ENCODE measurements at places on chromosomes 2 and 18. TPM values are rescaled to one million over a fixed set of nuclear protein-coding genes. Genes with fewer than 3 reads are reported as not detected.

DNA sequence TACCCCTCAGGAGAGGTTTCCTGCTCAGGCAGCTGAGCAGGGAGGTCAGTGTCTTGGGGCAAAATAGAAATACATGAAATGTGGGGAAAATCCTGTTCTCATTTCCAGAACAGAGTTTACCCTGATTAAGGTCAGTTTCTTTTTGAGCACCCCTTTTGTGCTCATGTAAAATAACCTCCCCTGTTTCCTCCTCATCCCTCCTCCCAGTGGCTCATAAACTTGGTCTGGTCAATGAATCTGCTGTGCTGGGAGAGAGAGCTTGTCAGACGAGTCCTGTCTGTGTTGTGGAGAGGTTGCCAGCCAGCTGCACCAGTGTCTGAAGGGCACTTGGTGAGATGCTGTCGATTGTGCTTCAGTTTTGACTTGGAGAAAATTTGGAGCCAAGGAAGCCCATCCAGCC is 48.6 kb downstream of the NTSR2 start:
- no peak for ATAC-seq

- peak; percentile 95 for ATAC-seq
These were observed 23.2 kb upstream of the ZNF516 start for GRCh38 chr18:76518123-76518859.

DNA sequence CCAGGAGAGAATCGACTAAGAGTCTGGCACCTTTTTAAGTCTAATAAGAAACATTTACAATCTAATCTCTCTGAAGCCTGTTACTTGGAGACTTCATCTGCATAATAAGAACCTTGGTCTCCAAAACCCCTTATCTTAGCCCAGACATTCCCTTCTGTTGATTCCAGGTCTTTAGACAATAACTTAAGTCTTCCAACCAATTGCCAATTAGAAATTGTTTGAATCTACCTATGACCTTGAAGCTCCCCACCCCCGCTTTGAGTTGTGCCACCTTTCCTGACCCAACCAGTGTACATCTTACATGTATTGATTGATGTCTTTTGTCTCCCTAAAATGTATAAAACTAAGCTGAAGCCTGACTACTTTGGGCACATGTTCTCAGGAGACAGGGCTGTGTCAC is 49.5 kb upstream of the DTNA start:
- no peak for ATAC-seq

DNA sequence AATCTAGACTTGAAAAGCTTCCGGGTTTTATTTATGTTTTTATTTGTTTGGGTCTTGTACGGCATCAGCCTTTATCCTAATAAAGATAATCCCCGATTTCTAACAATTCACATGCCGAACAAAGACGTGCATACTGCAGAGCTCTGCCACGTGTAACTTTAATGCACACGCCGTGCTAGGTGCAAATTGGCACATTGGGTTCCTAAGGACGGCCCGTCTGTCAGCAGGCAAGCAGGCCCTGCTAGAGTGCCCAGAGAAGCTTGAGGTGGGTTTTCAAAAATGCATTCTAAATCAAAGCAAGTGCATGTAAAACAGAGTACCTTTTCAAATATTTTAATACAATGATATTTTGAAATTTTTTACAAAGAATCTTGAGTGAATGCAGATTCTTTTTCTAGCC is 806.4 kb upstream of the POU3F3 start:
- ATAC-seq = no peak

- no peak for ATAC-seq
These were observed 59.8 kb downstream of the TAF4B start for GRCh38 chr18:26286008-26286407.

DNA sequence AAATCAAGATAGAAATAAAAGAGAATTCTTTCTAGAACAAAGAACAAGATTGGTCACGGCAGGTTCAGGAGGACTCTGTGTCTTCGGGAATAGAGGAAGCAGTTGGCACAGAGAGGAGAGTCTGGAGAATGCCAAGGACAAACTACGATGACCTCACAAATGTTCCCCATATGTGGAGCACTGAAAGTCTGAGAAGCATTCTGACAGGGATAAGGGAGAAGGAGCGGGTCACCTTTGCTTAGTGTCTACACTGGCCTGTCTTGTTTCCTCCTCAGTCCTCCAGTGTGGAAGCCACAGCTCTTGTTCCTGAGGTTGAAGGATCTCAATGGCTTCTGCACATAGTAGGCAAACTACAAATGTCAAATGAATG is 338.8 kb downstream of the MYCN start:
- ATAC-seq = no peak

DNA sequence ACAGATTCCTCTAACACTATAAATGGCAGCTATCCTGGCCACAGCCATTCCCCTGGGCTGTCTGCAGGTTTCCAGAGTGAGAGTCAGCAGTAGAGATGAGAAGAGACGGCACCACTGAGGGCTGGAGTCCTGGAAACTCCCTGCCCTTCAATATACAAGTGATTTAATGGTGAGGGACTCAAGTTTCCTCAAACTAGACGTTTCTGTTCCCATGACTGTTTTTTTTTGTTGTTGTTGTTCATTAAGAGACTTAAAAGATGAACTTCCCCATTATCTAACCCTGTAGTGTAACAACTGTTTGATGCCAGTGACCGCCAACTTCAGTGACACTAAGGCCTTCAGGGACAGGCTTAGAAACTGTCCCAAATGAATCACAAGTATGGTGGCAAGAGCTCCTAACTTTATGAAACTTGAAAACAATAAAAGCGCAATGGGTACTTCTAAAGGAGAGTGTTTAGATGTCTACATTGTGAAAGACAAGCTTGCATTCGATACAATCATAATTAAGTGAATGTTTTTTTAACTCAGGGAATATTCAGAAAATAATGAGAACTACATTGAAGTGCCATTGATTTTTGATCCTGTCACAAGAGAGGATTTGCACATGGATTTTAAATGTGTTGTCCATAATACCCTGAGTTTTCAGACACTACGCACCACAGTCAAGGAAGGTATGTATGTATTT is 34.0 kb downstream of the IL1R2 start:
- ATAC-seq = no peak

DNA sequence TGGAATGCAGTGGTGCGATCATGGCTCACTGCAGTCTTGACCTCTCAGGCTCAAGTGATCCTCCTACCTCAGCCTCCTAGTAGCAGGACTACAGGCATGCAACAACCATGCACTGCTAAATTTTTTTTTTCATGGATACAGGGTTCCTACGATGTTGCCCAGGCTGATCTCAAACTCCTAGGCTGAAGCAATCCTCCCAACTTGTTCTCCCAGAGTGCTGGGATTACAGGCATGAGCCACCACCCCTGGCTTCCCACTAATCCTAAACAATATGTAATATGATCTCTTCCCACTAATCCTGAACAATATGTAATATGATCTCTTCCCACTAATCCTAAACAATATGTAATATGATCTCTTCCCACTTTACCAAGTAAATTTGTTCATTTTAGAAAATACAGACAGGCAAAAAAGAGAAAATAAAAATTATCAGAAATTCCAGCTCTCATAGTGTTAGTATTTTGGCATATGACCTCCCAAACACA is 33.7 kb upstream of the C18orf32 start:
- no peak for ATAC-seq

- peak; percentile 48 for ATAC-seq
These were observed 289.1 kb downstream of the NBAS start for GRCh38 chr2:15271941-15272542.

- ATAC-seq = peak; percentile 29
These were observed 74.7 kb downstream of the MERTK start for GRCh38 chr2:111972955-111973565.

DNA sequence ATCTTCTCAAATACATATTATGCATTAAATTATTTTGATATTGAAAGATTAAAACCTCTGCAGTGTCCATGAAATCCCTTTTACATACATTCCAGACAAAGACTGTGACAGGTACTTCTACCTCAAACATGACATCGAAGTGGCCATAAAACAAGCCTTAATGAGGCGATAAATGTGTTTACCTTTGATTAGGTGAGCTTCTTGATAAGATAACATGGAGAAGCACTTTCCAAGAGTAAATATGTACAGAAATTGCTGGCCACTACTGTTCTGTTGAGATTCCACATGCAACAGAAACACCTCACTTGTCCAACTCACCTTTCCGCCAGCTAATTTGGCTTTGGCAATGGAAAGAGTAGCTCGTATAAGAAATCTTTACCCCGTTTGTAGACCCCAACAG is 55.2 kb downstream of the ZEB2 start:
- ATAC-seq = no peak

- ATAC-seq = no peak
These were observed 4.8 kb downstream of the MSGN1 start for GRCh38 chr2:17821080-17821479.

- peak; percentile 46 for ATAC-seq
These were observed 127.1 kb upstream of the TTC39C start for GRCh38 chr18:23887493-23887892.

DNA sequence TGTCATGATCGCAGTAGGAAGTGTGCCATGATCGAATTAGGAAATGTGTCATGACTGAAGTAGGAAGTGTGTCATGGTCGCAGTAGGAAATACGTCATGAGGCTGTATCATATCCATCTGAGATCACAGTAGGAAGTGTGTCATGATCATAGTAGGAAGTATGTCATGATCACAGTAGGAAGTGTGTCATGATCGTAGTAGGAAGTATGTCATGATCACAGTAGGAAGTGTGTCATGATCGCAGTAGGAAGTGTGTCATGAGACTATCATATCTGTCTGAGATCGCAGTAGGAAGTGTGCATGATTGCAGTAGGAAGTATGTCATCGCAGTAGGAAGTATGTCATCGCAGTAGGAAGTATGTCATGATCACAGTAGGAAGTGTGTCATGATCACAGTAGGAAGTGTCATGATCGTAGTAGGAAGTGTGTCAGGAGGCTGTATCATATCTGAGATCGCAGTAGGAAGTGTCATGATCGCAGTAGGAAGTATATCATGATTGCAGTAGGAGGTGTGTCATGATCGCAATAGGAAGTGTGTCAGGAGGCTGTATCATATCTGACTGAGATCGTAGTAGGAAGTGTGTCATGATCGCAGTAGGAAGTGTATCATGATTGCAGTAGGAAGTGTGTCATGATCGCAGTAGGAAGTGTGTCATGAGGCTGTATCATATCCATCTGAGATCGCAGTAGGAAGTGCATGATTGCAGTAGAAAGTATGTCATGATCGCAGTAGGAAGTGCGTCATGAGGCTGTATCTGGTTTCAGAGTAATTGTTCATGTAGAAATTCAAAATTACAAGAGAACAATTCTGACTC is 56.4 kb upstream of the NFATC1 start:
- no peak for ATAC-seq

DNA sequence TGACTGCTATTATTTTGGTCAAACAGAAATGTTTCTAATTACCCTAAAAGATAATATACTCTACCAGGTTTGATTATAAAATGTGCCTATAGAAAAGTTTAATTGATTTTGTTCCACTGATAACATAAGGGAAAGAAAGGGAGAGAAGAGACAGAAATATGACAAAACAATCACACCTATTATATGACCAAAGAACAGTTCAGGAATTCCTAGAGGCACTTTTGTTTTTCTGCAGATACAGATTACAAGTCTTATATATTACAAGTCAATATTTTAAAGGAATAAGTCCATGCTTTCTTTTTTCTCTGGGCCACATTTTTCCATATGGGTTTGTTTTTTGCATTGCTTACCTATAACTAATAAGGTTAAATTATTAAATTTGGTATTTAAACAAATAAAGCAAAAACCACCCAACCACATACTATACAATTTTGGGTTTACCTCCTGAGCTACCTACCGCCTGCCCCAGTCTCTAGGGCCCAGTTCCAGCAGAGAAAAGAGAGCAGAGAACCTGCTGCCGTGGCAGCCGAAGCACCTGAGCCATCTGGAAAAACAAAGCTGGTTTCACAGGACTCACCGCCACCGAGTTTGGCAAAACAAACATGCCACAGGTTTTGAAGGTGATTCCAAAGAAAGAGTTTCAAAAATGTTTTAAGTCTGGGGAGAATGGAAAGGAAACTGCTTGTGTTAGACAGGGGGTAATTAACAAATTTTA is 92.1 kb downstream of the DYM start:
- no peak for ATAC-seq

DNA sequence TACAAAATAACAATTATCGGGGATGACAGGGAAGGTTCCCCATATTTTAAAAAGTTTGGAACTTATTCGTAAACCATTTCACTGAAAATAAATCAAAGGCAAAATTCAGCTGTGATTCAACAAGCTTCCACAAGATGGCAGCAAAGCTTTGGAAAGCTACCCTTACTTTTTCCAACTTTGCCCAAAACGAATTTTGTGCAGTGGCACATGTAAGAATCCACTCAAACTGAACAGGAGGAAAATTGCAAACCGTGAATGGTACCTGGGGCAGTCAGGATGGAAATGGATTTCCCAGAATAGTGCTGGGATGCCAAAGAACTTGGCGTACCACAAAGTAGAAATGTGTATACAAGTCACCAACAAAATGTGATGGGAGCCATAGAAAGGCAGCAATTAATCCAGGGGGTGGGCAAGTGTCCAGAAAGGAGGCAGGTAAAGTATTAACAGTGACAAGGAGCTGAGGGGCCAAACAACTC is 10.7 kb downstream of the RPL31 start:
- no peak for ATAC-seq

GRCh38 chr2:121662656-121663055 is 13.4 kb upstream of the CLASP1 start:
- no peak for ATAC-seq

DNA sequence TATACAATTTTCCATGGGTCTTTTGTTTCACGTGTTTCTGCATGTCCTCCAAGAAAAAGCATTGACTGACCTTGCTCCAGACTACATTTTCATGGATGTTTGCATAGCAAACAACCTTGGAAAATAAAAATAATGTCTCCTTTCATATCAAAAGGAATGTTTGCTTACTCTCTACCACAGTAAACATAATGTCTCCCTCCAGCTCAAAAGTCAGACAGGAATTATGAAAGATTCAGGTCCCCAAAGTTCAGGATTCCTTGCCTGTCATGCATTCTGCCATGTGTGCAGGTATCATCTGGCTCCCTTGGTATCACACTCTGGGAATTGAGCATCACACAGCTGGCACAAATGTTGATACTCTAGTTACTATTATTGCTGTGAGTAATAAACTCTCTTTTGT is 103.1 kb upstream of the ZC3H15 start:
- ATAC-seq = no peak

GRCh38 chr2:169729274-169729605 is 4.4 kb upstream of the KLHL23 start:
- peak; percentile 84 for ATAC-seq

The SPR gene
- 0.83 TPM for total RNA-seq

The ARHGAP25 gene
- total RNA-seq = 3.6 TPM

The C2orf66 gene
- 0.14 TPM for total RNA-seq

The PKDCC gene
- 3.2 TPM for total RNA-seq

The KIF1A gene
- 131 TPM for total RNA-seq

The ELAC1 gene
- total RNA-seq = 14.6 TPM

The CCDC68 gene
- total RNA-seq = 0.14 TPM

The ANTXR1 gene
- total RNA-seq = 200 TPM

The B3GNT7 gene
- 0.76 TPM for total RNA-seq

All from motor neuron (in vitro differentiated cells).